Glomerular endothelial cell (primary cell): ENCODE measurements at places on chromosomes 1 and 21.

DNA sequence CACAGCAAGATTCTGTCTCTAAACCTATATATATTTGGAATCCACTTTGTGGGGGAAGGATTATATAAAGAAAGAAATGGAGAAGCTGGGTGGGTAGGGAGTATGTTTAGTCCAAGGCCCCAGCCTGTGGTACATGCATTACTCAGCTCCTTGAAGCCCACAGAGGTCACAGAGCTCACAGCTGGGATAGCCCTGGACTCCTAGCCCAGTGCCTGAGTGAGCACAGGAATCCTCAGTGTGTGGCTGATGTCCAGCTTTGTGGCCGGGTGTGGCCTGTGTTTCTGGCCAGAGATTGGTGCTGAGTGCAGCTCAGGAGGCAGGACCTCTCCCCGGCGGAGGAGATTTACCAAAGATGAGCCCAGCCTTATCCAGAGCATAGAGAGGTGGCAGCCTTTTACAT lies 7.6 kb downstream of the CAPN9 start:
- DNase-seq = no peak

GRCh38 chr1:151584278-151584677 lies 27.6 kb upstream of the SNX27 start:
- no peak for DNase-seq

DNA sequence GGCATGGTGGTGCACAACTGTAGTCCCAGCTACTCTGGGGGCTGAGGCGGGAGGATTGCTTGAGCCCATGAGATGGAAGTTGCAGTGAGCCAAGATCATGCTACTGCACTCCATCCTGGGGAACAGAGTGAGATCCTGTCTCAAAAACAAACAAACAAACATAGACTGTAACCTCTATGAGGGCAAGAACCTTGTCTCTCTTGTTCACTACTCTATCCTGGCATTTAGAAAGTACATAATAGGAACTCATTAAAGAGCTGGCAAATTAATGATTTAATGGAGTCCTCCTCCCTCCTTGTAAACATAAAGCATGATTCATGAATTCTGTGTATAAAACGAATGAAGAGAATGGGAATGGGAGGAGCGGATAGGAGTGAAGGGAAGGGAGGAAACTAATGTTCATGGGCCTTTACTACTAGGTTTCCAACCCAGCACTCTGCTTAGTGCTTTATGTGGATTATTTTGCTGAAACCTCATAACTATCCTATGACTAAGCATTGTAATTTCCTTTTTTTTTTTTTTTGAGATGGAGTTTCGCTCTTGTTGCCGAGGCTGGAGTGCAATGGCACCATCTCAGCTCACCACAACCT lies 8.6 kb downstream of the LMOD1 start:
- DNase-seq = no peak

GRCh38 chr1:200305806-200306205 lies 104.0 kb downstream of the ZNF281 start:
- no peak for DNase-seq

DNA sequence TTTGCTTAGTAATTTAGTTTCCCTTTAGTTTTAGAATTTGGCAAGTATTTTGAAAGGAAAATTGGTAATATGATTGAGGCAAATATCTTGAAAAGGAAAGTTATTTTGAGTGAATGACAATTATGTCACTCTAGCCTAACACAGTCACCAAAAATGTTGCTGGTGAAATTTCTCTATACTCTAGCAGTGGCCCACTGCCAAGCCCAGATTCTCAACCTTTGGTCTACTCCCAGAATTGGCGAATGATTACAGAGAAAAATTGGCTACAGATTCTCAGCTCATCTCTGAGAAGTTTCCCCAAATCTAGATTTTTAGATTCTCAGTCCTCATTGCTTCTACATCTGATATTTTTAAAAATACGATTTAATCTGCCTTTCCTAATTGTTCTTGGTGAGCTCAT lies 84.9 kb downstream of the PIGK start:
- DNase-seq = no peak

GRCh38 chr1:11447903-11448302 lies 31.1 kb upstream of the DISP3 start:
- DNase-seq = no peak

- DNase-seq = no peak
These were observed 433.6 kb downstream of the PTPRU start for GRCh38 chr1:29669912-29670311.

DNA sequence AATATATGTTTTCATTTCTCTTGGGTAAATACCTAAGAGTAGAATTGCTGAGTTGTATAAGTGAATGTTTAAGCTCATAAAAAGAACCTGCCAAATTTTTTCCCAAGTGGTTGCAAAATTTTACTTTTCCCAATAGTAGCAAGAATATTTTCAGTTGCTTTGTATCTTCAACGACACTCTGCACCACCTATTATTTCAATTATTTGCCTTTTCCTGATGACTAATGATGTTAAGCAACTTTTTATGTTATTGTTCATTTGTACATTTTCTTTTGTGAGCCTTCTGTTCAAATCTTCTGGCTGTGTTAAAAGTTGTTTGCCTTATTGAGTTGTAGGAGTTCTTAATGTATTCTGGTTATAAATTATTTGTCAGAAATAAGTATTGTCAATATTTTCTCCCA lies 299.1 kb upstream of the NRIP1 start:
- no peak for DNase-seq

GRCh38 chr21:25425156-25425555 lies 182.1 kb downstream of the MRPL39 start:
- DNase-seq = no peak

- DNase-seq = no peak
These were observed 120.4 kb downstream of the KCNH1 start for GRCh38 chr1:211013346-211014240.

GRCh38 chr1:171126504-171126903 lies 35.8 kb downstream of the FMO3 start:
- DNase-seq = no peak

DNA sequence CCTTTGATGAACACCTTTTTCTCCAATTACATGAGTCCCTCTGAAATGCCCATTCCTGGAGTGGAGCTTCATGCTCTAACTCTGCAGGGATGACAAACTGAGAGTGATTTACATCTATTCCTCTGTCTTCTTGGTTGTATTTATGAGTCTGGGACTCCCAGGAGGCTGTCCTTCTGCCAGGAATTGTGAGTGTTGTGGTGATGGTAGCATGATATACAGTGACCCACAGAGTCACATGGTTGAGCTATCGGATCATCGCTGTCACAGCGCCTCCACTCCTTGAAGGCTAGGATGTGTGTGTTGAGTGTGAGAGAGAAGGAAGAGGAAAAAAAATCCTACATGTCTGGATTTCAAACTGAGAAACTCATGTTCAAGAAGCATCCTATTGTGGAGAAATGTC lies 163.4 kb upstream of the CACNA1E start:
- DNase-seq = no peak

DNA sequence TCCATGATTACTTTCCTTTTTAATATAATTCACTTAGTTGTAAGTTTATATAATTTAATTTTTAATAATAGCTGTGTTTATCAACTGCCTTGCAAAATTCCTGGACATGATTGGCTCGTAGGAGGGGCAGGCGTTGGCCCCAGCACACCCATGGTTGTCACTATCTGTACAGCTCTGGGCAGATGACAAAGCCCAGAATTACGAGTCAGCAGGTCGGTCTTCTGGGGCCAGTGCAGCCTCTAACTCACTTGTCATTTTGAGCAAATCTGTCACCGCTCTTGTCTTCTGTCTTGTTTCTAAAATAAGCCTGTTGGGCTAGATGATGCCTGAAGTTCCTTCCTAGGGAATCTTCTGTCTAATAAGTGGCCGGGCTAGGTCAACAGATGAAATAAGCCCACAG lies 21.4 kb upstream of the LRRC38 start:
- no peak for DNase-seq

DNA sequence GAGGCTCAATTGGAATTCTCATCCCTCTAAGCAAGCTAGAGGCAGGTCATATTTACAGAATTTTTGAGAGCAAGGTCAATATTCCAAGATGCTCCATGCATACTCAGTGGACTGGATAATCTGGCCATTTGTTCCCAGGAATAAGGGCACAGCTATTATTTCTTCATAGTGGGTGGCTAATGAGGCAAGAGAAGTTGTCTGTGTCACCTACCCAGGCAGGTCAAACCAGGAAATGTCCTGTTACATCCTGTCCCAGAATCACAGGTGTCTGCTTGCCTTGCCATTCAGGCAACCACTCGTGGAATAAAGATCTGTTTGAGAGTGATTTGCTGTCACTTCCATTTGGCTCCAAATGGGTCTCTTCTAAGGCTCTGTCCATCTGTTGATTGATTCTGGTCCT lies 85.2 kb upstream of the ZP4 start:
- DNase-seq = no peak

DNA sequence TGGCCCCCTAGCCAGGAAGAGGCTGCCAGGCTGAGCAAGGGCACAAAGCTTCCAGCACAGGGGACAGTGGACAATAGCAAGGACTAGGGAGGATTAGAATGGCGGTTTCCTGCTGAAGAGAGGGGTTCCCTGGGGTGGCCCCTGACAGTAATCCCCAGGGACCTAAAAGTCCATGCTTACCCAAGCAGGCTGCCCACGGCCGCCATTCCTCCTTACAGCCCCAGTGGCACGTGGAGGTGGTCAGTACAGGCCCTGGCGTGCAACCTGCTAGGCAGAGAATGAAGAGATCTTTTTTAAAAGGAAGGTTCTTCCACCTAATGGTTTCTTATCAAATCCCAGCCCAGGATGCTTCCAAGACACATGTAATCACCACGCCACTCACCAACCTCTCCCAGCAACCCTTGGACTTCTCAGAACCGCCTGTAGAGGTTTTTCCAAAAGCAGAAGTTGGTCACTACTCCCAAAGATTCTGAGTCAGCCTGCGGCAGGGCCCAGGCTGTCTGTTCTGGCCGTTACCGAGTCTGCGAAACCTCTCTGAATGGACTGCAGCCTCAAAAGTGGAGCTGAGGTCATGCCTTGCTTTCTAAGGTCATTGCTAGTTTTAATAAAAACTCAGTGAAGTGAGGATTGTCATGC lies 926 bp downstream of the MRPL55 start:
- no peak for DNase-seq

GRCh38 chr1:31581821-31582810 lies 5.8 kb downstream of the TINAGL1 start:
- no peak for DNase-seq

GRCh38 chr1:69686367-69686984 lies 118.8 kb downstream of the LRRC7 start:
- DNase-seq = no peak

DNA sequence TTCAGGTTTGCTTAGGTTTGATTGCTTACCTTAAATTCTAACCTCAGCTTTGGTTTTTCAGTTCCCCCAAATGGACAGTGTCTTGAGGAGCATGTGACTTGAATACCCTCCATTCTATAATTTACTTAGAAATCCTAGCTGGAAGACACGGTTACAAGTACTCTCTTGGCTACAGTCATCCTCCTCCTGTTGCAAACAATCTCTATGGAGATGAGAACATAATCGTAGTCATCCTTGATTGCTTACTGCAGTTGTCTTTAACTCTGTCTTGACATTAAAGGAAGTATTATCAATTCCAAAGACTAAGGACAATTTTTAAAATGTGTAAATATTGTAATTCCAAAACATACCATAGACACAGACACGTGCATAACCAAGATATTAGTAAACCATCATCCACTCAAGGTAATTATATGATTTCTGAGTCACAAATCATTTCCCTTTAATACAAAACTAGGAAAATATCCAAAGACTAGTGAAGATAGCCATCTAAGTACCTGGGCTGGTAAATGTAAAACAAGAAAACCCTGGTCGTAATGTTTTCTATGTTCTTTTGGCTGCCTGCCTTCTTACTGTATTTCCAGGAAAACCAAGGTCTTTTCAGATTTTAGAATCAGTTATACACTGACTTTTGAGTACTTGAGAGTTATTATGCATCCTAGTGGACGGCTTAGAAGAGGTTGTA lies 149.9 kb downstream of the CHRM3 start:
- DNase-seq = no peak

DNA sequence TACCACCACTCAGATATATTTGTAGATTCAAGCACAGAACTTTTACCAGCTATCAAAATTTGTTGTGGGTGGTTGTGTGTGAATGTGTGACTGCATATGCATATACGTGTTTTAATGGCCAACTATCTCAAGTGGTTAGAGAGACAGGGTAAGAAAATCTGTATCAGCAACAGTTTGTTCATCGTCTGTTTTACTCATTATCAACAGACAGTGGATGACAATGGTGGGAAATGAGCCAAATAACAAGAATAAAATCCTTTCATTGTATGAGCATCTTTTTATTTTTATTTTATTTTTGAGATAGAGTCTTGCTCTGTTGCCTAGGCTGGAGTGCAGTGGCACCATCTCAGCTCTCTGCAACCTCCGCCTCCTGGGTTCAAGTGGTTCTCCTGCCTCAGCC lies 22.7 kb upstream of the DYNLT5 start:
- no peak for DNase-seq

DNA sequence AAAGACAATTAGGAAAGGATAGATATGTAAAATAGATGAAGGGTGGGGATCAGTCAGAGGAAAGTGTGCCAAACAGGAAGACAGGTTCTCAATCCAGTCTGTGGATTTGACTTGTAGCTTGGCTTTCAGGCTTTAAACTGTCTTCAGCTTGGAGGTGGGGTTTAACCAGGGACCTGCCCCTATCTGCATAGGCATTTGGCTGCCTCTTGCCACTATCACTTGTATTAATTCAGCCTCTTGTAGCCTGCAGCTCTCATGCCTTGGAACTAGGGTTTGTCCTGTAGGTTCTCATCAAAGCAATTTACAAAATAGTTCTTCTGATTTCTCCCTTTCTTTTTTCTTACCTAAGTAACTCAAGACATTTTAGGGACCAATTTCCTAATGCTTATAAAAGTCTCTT lies 88.8 kb upstream of the PAXBP1 start:
- no peak for DNase-seq

- DNase-seq = no peak
These were observed 857.8 kb upstream of the B3GALT2 start for GRCh38 chr1:194043984-194044755.

- DNase-seq = no peak
These were observed 34.2 kb upstream of the COX20 start for GRCh38 chr1:244801246-244801645.

GRCh38 chr1:230387876-230388275 lies 38.3 kb downstream of the PGBD5 start:
- DNase-seq = no peak

DNA sequence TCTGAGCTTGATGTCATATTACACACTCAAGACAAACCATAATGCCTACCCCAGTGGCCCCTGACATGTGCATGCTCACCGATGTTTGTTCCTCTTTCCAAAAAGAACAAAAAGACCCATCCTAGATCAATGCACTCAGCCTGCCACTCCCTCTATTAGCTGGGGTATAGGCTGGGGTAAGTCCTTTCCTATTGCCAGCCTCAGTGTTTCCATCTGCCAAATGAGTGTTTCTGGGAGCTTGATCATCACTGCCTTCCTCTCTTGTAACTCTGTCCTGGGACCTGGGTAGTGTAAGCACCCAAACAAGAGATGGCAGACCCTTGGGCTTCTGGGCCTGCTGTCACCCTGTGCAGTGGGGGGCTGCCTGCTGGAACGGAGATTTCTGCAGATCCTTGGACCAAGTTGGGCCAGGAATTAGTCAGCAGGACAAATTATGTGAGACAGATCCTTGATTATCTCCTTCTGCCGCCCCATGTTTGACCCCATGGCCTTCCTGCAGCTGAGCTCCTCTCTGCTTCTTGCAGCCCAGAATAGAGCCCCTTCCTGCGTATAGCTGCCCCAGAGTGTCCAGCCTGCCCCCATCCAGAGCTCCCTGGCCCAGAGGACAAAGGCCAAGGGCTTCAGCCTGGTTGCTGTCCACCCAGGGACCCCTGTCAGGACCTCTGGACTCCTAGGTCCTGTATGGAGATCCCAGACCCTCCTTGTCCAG lies 31.5 kb upstream of the LRP8 start:
- no peak for DNase-seq

GRCh38 chr1:221694109-221694508 lies 47.8 kb downstream of the DUSP10 start:
- no peak for DNase-seq

GRCh38 chr1:157993147-157993917 lies at the start of gene KIRREL1:
Gene KIRREL1 (plus strand): TSS chr1:157993645. CDS start chr1:157993677, 32 bp downstream.
- no peak for DNase-seq
